ENCODE measurements at places on chromosomes 11 and 22. TPM values are rescaled to one million over a fixed set of nuclear protein-coding genes. Genes with fewer than 3 reads are reported as not detected.

The ASRGL1 gene
- total RNA-seq, result 0.44 TPM

The USH1C gene
- total RNA-seq, result not detected

The MS4A10 gene
- not detected for total RNA-seq

The OR2AG2 gene
- not detected for total RNA-seq

The POTEH gene
- total RNA-seq, result not detected

The FIBIN gene
- total RNA-seq, result 36.6 TPM

The TTC28 gene
- 45.1 TPM for total RNA-seq

The GSTT2B gene
- total RNA-seq, result 1.8 TPM

The KREMEN1 gene
- 9.4 TPM for total RNA-seq

The SLC22A9 gene
- not detected for total RNA-seq

The HPX gene
- not detected for total RNA-seq

The STK33 gene
- 1.4 TPM for total RNA-seq

The UQCR10 gene
- 78.5 TPM for total RNA-seq

The FGF4 gene
- total RNA-seq, result not detected

The SYCE3 gene
- 3.5 TPM for total RNA-seq

The SMC1B gene
- not detected for total RNA-seq

The TMEM45B gene
- not detected for total RNA-seq

The ALDH3B2 gene
- not detected for total RNA-seq

The MAJIN gene
- total RNA-seq, result not detected

The TSPO gene
- total RNA-seq, result 430 TPM

The OR51E2 gene
- not detected for total RNA-seq

The RASSF10 gene
- total RNA-seq, result not detected

The OR5B3 gene
- total RNA-seq, result not detected

The CHRDL2 gene
- total RNA-seq, result not detected

The PHOX2A gene
- total RNA-seq, result not detected

The FREY1 gene
- total RNA-seq, result not detected

The SLC22A12 gene
- total RNA-seq, result not detected

The CEP57 gene
- 22.4 TPM for total RNA-seq

The ALG12 gene
- 14.9 TPM for total RNA-seq

The OR10A2 gene
- not detected for total RNA-seq

The KRTAP5-2 gene
- not detected for total RNA-seq

The PDE3B gene
- total RNA-seq, result 4.7 TPM

The DMC1 gene
- 0.10 TPM for total RNA-seq

The THRSP gene
- 0.78 TPM for total RNA-seq

The SHANK3 gene
- 2.4 TPM for total RNA-seq

The RAG1 gene
- 0.05 TPM for total RNA-seq

The TBCEL gene
- 18.5 TPM for total RNA-seq

The EXT2 gene
- total RNA-seq, result 71.8 TPM

The ACRV1 gene
- total RNA-seq, result not detected

The KRTAP5-1 gene
- not detected for total RNA-seq

The TRIM51 gene
- not detected for total RNA-seq
